ENCODE measurements at places on chromosomes 7 and 10.

GRCh38 chr10:79938728-79939406, 10.0 kb downstream of the SFTPD start:
- DNase-seq = no peak

DNA sequence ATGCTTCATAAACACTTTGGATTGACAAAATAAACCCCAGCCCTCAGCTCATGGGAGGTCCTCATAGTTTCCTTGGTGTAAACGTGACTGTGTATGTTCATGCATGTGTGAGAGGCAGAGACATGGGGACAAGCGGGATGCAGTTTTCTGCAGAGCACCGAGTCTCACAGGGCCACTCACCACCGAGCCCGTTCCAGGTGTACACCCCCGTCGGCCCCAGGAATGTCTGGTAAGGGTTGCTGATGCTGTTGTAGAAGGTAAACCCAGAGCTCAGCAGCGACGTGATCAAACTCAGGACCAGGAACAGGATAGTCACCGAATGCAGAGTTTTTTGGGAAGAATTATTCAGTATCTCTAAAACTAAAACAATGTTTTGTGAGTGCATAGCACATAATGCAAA, 9.2 kb downstream of the CLRN3 start:
- no peak for DNase-seq

GRCh38 chr7:114426824-114427223, 12.2 kb downstream of the FOXP2 start:
- DNase-seq = no peak

- DNase-seq = no peak
These were observed 598.5 kb downstream of the SORCS3 start for GRCh38 chr10:105239311-105240219.

DNA sequence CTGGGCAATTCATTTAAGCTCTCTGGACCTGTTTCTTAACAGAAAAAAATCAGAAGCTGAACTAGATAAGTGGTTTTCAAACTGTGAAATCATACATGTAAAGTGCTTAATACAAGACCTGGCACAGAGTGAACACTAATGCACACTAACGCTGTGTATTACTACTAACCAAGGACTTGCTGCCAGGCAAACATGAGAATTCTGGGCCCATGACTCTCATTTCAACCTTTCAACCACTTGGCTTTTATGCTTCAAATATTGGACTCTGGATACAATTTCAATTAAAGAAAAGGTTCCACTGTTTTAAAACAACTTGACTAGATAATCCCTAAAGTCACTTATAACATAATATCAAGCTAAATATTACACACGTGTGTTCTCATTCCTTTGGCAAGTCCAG, 73.4 kb downstream of the SRPK2 start:
- DNase-seq = no peak

GRCh38 chr7:155813125-155813524, 862 bp upstream of the SHH start:
- no peak for DNase-seq

DNA sequence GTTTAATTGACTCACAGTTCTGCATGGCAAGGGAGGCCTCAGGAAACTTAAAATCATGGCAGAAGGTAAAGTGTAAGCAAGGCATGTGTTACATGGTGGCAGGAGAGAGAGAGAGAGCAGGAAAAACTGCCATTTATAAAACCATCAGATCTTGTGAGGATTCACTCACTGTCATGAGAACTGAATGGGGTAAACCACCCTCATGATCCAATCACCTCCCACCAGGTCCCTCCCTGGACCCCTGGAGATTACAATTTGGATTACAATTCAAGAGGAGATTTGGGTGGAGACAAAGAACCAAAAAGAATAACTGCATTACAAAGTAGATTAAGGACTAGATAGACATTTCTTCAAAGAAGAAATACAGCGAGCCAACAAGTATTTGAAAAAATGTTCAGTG, 324.1 kb downstream of the THSD7A start:
- no peak for DNase-seq

GRCh38 chr7:125425506-125425905, 495.9 kb upstream of the POT1 start:
- no peak for DNase-seq

- no peak for DNase-seq
These were observed 230.8 kb upstream of the GHITM start for GRCh38 chr10:83908506-83908905.

GRCh38 chr7:33261585-33261984, 132.2 kb downstream of the BBS9 start:
- no peak for DNase-seq

- DNase-seq = peak; percentile 49
These were observed 1.2 kb downstream of the HOXA10 start for GRCh38 chr7:27172823-27173510.

- no peak for DNase-seq
These were observed 638.5 kb upstream of the DPP6 start for GRCh38 chr7:153413540-153414287.

DNA sequence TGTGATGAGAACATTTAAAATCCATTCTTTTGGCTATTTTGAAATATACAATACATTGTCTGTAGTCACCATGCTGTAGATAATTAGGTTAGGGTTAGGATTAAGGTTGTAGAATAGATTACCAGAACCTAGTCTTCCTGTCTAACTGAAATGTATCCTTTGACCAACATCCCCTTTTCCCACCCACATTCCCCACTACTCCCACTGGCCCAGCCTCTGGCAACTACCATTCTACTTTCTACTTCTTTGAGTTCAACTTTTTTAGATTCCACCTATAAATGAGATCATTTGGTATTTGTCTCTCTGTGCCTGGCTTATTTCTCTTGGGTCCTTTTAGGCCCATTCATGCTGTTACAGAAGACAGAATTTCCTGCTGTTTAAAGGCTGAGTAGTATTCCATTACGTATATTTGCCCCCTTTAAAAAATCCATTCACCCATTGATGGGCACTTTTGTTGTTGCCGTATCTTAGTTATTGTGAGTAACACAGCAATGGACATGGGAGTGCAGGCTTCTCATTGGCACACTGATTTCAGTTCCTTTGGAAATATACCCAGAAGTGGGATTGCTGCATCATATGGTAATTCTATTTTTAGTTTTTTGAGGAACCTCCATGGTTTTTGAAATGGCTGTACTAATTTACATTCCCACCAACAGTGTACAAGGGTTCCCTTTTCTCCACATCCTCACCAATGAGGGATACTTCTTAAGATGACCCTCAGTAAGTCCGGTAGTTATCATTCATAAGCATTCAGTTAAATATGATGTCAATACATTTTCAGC, 104.0 kb downstream of the RALA start:
- no peak for DNase-seq

- DNase-seq = no peak
These were observed 36.5 kb downstream of the RAPGEF5 start for GRCh38 chr7:22320416-22320815.

DNA sequence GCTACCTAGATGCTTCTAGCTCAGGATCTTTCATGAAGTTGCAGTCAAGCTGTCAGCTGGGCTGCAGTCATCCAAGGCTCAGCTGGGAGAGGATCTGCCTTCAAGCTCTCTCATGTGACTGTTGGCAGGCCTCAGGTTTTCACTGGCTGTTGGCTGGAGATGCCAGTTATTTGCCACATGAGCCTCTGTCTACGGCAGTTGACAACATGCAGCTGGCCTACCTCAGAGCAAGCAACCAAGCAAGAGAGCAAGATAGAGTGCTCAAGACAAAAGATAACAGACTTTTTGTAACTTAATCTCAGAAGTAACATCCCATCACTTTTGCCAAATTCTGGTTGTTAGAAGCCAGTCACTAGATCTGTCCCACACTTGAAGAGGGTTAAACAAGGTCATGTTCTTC, 125.8 kb downstream of the TPST1 start:
- DNase-seq = no peak

DNA sequence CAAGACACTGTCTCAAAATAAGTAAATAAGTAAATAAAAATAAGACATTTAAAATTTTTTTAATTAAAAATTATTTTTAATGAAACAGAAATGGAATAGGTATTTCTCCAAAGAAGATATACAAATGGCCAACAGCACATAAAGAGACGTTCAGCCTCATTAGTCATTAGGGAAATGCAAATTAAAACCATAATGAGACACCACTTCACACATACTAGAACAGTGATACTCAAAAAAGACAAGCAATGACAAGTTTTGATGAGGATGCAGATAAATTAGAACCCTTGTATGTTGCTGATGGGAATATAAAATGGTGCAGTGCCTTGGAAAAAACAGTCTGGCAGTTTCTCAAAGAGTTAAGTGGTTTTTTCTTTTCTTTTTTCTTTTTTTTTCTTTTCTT, 26.5 kb upstream of the C10orf67 start:
- DNase-seq = no peak

GRCh38 chr10:111599943-111600342, 523.1 kb downstream of the ADRA2A start:
- no peak for DNase-seq

- DNase-seq = no peak
These were observed 158.0 kb downstream of the KCNMA1 start for GRCh38 chr10:77479586-77479985.

- no peak for DNase-seq
These were observed at the start of gene BLNK for GRCh38 chr10:96271016-96271815. BLNK (minus strand) TSS chr10:96271569; CDS start chr10:96271398, 171 bp downstream.

DNA sequence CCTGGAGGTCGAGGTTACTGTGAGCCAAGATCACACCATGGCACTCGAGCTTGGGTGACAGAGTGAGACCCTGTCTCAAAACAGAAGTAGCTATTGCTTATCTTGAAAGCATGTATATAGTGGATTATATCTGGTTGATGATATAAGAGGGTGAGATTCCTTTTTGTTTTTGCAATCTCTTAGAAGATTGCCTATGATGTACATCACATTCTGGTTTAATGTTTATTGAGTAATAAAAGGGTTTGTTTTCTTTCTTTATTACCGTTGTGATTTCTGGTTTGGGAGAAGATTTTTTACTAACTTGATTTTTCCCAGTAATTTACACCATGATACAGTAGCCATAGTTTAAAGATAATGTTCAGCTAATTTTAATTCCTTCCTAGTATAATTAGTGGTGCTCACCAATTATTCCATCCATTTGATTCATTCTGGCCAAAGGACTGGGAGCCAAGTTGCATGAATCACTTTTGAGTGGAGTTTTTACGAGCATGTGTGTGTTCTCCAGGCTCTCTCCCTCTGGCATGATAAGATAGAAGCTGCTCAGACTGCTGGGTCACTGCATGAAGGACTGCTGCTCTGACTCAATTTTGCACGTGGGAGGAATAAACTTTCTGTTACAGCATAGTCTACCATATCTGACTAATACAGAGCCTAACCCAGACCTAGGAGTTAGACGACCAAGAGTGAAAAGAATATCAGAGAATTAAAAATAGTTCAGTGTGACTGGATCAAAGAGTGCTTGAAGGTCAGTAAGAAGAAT, 13.5 kb upstream of the TSPAN13 start:
- DNase-seq = no peak

DNA sequence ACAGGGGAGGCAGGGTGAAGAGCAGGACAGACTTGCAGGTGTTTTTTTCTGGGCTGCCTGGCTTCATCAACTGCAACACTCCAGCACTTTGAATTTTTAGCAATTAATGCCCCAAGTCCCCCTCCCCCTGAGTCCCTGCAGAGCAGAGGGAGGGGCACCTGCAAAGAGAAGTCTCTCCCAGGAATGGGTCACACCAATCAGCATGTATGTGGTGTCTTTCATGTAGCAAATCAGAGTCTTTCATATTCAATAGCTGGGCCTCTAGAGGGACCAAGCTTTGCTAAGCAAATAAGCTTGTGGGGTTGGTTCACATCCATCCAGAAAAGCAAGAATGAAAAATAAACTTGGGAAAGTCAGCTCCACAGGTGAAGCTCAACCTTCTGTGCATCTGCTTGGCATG, 90.7 kb downstream of the PARP12 start:
- DNase-seq = no peak

- DNase-seq = no peak
These were observed 2.8 kb upstream of the ELN start for GRCh38 chr7:74025146-74025545.
